ENCODE measurements at places on chromosomes 11 and 22.
A peak's percentile ranks its signal among the peaks of the same experiment; 100 is the strongest.

GRCh38 chr22:43554259-43554636 is 142.4 kb downstream of the MPPED1 start:
- DNase-seq = no peak

GRCh38 chr11:78365381-78365792 is 52.2 kb downstream of the GAB2 start:
- no peak for DNase-seq

DNA sequence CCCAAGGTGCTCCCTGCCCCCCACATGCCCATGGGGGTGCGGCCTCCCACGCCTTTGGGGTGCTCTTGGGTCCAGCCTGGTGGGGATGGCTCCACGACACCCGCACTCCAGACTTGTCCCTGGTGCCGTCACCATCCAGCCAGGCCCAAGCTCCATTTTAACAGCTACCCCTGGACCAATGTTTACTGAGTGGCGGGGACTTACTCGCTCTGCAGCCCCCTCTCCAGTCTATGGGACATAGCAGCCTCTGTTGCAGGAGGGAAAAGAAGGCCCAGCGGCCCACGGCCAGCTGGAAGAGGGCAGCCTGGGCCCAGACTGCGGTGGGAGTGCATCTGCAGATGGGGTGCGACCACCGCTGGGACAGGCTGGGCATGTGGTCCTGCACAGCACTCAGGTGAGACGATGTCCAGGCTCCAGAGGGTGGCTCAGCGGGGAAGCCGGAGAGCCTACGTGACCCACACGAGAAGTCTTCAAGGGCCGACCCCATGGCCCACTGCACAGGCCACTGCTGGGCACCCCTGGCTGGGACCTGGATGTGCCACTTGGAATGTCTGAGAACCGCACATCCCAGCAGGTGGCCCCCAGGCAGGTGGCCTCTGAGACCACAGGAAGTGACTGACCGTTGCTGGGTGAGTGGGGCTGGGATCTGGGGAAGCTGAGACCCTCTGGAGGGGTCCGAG is 18.1 kb downstream of the IL17REL start:
- no peak for DNase-seq

DNA sequence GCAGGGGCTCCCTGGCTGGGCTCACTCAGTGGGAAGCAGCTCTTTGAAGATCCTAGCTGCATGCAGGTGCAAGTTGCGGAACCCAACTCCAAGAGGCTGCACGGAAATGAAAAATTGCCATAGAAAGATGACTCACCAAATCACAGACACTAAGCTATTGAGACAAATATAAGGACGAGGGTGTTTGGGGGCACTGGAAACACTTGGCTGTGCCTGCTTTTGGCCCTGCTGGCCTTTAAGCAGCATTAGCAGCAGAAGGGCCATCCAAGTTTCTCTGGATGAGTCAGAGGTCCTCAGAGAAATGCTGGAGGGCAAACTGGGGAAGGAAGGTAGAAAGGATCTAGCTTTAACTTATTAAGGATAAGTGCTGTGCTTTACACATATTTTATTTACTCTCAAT is 282.3 kb downstream of the KIRREL3 start:
- no peak for DNase-seq

DNA sequence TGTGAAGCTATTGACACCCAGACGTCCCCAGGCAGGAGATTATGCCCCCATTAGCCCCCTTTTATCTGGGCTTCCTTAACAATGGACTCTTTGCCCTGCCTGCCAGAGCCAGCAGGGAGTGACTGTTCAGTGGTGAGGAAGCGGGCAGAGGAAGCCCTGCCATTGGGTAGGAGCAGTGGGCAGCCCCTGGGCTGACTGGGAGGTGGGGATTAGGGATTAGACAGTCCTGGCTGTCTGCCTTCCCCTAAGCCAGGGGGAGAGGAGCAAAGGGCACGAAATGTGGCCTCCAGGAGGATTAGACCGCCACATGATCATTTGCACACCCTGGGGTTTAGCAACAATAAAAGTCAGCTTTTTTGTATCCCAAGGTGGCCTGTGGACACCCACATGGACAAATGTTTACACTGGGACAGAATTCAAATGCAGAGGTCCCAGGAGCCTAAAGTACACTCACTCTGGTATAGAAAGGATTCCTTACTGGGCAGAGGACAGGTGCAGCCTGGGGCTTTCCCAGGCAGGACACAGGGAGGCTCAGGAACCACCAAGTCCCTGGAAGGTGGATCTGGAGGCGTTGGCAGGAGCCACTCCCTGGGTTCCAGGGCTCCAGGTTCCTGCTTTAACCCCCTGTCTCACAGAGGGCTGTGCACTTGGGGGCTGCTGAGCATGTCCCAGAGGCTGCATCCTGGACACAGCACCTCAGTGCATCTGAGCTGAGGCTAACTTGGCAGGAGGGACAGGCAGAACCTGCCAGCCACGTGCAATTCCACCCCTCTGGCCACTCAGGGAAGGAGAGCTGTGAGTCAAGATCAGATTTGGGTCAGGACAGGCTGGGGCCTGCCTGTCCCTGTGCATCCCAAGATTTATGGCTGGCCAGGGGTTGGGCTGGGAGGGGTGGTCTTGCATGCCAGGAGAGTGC is 2.1 kb downstream of the PNPLA3 start:
- no peak for DNase-seq

- no peak for DNase-seq
Observed at GRCh38 chr22:50670914-50671538, 1.6 kb upstream of the SHANK3 start.

DNA sequence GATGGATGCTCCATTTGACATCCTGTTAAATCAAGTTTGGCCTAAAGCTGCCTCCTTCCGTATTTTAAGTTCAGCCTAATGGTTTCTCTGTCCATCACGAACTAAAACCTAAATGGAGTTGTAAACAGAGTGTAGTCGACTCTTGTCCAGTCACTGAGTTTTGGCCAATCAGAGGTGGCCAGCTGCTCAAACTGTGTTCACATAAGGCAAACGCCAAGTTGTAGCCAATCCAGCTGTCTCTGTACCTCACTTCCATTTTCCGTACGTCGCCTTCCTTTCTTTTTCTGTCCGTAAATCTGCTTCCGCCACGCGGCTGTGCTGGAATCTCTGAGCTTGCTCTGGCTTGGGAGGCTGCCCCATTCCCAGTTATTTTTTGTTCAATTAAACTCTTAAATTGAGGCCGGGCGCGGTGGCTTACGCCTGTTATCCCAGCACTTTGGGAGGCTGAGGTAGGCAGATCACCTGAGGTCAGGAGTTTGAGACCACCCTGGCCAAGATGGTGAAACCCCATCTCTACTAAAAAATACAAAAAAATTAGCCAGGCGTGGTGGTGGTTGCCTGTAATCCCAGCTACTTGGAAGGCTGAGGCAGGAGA is 20.7 kb upstream of the CARS1 start:
- no peak for DNase-seq

DNA sequence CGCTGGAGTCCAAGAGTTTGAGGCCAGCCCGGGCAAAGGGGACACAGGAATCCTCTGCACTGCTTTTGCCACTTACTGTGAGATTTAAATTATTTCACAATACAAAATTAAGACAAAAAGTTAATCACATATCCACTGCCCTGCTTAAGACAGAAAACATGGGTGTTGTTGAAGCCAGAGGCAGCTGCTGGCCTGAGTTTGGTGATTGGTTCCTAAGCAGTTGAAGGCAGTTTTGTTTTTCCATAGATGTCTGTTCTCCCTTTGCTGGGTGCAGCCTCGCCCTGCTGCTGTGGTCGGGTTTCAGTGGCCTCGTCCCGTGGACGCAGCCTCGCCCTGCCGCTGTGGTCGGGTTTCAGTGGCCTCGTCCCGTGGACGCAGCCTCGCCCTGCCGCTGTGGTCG is 70.2 kb upstream of the PPP6R3 start:
- no peak for DNase-seq

DNA sequence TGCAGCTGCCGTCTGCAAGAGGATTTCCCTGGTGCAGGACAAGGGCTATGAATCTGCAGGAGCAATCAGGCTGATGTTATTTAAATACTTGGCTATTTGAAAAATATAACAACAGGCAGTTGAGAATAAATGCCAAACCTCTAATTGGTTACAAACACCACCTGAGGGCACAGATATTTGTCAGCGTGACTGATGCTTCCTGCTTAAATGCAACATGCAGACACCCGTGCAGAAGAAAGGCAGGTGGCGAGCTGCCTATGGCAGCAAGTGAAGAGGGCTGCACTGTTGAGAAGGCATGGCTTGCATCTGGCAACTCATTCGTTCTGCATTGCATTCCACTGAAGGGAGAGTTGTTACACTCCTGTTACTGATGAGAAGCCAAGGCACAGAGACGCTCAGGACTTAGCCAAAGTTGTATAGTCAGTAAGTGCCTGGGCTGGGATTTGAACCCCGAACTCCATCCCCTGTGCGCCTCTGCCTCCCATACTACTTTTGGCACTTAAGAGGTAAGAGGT is 350.6 kb downstream of the TENM4 start:
- DNase-seq = no peak

DNA sequence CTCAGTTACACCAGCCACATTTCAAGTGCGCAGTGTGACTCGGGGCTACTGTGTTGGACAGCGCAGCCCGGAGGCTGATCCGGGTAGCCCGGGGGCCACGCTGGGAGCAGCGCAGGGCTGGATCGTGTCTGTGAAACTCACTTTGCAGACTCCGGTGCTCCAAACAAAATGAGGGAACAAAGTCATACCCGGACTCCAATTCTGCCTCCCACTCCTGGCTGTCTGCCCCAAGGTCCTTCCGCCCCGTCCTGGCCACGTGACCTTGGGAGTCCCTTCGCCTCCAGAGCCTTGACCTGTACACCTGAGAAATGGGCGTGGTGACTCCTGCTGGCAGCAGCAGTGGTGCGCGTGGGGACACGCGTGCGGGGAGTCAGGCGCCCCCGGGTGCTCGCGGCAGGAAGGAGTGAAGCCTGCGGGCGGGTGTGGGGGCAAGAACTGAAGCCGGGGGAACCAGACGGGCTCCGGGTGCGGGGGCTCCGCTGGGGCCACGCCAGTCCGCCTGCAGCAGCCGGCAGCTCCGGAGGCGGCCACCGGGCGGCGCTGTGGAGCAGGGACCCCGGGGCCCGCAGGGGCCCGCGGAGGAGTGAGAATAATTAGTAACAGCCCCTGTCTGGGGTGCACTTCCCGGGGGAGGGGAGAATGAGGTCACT is 42.4 kb downstream of the KCNJ4 start:
- peak; percentile 24 for DNase-seq

DNA sequence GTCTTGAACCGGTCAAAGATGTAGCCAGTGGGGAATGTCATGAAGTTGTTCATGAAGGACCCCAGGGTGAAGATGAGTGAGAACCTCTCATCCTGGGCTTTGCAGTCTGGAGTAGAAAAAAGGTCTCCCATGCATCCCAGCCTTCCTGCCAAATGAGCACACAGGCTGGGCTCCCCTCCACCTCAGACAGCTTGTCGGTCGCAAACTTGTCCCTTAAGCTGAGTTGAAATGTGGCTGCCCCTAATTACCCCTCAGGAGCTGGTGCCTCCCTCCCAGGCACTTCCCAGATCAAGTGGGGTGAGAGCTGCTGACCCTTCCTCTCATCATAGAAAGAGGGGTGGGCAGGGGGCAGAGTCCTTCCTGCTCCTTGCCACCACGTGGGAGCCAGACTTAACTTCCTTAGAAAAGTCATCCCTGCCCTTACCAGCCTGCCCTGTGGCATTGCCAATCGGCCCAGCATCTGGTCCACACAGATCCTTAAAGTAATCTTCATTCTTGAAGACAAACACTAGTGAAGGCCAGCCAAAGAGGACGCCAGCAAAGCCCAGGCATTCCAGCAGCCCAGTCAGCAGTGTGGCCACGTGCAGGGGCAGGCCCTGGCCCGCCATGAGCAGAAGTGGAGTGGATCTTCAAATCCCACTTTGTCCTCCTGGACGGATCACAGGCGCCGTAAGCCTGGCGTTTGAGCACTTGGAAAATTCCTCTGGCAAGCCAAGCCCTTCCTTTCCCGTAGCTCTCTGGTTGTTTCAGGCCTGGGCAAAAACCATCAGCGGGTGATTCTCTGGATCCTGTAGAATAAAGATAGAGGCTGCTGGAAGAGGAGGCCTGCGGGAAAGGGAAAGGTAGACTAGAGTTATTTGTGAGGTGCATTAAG is 1.1 kb downstream of the SLC43A3 start:
- DNase-seq = no peak

- no peak for DNase-seq
Observed at GRCh38 chr11:86676010-86676409, 3.6 kb upstream of the ME3 start.

DNA sequence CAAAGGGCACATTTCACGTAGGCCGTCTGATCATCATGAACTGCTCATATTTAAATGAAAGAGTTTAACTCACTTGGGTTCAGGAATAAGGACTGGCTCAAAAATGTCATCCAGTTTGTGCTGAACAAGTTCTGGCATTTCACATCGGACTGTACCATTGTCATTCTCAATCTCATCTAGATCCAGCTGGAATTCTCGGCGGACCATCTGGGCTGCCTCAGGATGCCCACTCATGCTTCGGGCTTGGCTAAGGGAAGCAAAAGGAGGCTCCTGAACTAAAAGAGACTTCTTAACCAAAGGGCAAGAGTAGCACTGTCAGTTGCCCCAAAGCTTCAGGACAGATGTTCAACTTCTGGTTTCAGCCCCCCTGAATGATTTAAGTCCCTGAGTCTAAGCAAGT is 40.2 kb downstream of the F2 start:
- DNase-seq = no peak

DNA sequence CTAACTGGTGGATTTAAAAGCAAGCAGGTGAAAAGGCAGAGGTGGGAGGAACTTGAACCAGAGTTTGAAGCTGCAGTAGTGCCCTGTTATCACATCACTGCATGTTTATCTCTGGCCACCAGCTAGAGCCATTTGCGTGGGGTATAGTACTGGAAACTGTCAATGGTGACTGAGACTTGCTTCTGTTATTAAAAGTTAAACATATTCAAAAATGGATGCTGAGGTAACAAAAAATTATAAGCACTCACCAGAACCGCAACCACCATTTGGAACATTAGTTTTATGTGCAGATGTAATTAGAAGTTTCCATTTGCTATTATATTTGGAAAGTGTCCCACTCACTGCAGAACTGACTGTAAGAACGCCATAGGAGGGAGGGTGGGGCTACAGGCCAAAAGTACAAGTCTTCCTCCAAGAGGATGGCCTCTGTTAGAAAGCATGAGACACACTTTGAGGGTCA is 1.2 kb upstream of the CD59 start:
- no peak for DNase-seq

- no peak for DNase-seq
Observed at GRCh38 chr22:26443901-26444690, 15.0 kb downstream of the ASPHD2 start.

GRCh38 chr11:117489999-117490679 is 162.5 kb downstream of the CEP164 start:
- DNase-seq = no peak

- DNase-seq = no peak
Observed at GRCh38 chr22:49770547-49771265, 57.0 kb downstream of the BRD1 start.

- no peak for DNase-seq
Observed at GRCh38 chr11:116680349-116681125, 92.2 kb downstream of the BUD13 start.

- DNase-seq = no peak
Observed at GRCh38 chr11:87356428-87356827, 318.7 kb downstream of the TMEM135 start.

- no peak for DNase-seq
Observed at GRCh38 chr22:29755889-29756288, 10.9 kb downstream of the ZMAT5 start.

Measured in activated T-cell treated with anti-CD3 and anti-CD28 coated beads for 4 hours (primary cell).